Stimulated activated CD4-positive, alpha-beta T cell treated with anti-CD3 and anti-CD28 coated beads, Interleukin-4, amount 100 ng/mL, for 24 hours (primary cell): ENCODE measurements at places on chromosomes 5 and 9.

DNA sequence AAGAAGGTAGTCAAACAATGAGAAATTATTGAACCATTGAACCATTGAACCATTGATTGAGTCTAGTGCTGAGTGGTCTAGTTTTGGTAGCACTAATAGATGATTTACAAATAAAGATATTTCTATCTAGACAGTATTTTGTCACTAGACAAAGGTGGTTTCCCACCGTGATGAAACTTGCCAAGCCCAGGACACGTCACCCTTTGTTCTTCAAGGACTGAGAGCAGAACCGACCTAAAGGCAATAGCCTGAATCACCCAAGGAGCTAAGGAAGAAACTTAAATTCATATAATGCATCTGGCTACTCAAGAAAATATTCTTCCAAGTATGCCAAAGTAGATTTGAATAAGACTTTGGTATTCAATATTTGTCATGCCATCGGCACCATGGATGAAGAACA lies 103.3 kb downstream of the ESM1 start:
- DNase-seq: no peak

DNA sequence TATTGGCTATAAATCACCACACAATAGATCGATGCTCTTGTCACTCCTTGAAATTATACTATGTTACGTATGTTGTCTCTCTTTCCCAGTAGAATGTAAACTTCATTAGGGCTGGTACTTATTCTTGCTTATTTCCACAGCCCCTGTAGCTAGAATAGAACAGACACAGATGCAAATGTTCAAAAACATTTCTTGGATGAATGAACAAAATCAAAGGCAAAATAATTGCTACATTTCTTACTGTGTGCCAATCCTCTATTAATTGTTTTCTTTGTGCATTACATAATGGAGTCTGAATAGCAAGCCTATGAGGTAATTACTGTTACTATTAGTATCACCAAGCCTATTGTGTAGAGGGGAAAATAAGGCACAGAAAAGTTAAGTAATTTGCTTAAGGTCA lies 725 bp upstream of the OR13C2 start:
- no peak for DNase-seq

- no peak for DNase-seq
Measured at GRCh38 chr5:5278201-5278814, 138.2 kb downstream of the ADAMTS16 start.

GRCh38 chr5:53827211-53827651 lies 266.8 kb downstream of the NDUFS4 start:
- no peak for DNase-seq

GRCh38 chr9:35646153-35646532 lies 4.6 kb downstream of the SIT1 start:
- no peak for DNase-seq

DNA sequence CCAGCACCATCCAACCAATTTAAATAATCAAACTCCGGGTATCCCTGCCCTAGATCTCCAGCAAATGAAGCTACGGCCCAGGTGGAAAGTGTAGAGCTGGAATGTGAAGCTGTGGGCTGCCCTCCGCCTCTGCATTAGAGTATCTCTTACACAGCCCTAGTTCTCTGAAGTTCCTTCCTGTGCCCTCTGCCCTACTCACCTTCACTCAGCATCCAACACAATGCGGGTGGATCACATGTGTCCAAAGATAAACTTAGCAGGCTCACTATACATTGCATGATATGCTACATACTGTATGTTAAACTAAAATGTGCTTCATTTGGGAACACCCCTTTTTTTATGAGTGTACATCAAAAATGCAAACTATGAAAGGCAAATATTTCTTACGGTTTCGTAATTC lies 70.0 kb upstream of the RAD23B start:
- no peak for DNase-seq

GRCh38 chr5:179967489-179967888 lies 59.8 kb upstream of the TBC1D9B start:
- no peak for DNase-seq
